ENCODE measurements at places on chromosomes 13 and 19.
A peak's percentile ranks its signal among the peaks of the same experiment; 100 is the strongest.

DNA sequence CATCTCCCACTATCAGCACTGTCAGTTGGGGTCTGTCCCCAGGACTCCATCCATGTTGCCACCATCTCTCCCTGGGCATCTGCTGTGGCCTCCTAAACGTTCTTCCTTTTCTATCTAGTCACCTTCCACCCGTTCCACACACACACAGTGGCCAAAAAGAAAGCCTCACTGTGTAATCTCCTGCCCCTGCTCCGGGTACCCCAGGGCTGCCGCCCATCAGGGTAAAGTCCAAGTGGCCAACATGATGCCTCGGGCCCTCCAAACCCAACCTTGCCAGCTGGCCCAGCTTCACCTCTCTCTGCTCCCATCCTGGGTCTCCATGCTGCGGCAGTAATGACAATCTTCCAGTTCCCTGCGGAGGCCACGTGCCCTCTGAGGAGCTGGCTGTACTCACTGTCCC lies 29.4 kb upstream of the PEG3 start:
- no peak for DNase-seq

DNA sequence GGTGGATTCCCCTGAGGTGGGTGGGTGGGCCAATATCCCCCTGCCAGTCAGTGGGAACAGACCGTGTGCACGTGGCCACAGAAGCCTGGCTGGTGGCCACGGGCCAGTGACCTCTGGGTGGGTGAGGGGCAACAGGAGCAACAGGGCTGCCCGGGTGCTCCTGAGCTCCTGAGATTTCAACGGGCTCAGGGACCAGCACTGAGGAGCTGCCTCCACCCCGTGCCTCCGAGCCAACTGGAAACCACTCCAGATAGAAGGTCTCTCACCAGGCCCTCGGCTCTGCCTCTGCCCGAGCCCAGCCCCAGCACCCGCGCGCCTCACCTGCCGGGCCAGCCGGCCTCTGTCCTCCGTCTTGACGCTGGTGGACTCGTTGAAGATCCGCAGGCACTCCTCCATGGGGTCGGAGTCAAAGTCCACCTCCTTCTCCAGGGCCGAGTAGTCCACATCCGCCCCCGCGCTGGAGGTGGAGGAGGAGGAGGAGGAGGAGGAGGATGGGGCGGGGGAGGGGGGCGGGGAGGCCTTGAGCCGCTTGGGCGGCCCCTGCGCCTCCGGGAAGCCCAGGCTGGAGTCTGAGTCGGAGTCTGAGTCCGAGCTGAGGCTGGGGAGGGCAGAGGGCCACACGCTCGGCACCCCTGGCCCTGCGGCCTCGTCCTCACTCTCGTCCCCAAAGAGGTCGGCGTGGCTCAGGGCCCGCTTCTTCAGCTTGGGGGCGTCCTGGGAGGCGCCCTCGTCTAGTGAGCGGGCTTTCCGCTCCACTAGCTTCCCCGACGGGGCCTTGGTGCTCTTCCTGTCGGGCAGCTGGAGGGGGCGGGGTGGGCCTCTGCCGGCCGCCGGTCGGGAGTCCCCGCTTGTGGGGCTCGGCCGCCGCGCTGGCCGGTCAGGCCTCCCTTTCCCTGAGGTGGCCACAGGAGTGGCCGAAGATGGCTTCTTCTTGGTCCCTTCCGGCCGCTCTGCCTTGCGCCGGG lies 14.8 kb upstream of the ATP8B3 start:
- no peak for DNase-seq

DNA sequence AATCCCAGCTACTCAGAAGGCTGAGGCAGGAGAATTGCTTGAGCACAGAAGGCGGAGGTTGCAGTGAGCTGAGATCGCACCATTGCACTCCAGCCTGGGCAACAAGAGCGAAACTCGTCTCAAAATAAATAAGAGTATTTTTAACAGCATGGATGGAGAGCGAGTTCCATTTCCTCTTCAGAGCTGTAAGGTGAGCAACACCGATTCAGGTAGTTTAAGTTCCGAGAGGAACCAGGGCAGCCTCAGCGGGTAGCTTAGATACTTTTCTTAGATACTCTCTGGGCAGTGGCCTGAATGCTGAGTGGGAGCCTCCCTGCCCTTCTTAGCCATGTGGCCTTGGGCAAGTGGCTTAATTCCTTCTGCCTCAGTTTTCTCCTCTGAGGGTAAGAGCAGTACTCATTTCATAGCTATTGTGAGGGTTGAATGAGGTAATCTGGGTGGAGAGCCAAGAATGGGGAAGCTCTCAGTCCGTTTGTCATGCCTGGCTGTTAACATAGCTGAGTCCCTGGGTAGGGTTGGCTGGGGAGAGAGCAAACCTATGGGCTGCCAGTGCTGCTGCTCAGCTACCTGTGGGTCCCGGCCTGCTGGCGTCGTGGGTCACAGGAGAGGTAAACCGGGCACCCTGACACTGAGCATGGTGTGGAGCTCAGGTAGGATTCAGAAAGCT lies 4.1 kb downstream of the ATP11A start:
- DNase-seq, result no peak

DNA sequence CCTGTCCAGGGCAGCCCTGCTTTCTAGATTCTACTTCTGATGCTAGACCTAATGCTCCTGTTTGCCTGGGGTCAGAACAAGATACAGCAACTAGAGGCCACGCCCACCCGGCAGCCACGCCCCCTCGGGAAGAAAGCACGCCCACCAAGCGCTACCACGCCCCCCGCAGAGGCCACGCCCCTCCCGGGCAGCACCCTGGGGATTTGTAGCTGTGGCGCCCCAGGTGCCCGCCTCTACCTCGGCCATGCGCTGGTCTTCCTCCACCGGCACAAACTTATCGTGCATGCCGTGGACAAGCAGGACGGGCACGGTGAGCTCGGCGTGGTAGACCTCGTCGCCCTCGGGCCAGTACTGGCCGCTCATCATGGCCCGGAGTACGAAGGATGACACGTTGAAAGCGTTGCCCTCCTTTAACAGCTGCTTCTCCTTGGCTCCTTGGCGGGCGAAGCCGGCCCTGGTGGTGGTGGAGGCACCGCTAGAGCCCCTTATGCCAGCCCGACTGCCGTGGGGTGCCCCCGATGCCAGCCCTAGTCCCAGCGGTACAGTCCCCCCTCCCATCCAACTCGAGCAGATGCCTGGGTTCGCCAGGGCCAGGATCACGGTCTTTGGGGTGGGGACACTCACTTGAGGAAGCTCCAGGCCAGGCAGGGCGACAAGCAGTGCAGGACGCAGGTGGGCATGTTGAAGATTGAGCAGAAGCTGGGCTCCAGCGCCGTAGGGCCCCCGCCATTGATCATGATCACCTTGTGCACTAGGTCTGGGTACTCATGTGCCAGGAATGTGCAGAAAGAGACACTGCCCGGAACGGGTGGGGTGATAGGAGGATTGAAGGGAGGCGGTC lies 9.0 kb downstream of the ABHD8 start:
- DNase-seq, result no peak

GRCh38 chr19:681029-682019 lies 5.1 kb downstream of the FSTL3 start:
- no peak for DNase-seq

GRCh38 chr19:56765137-56765536 lies 75.4 kb downstream of the PEG3 start:
- DNase-seq, result peak; percentile 51

DNA sequence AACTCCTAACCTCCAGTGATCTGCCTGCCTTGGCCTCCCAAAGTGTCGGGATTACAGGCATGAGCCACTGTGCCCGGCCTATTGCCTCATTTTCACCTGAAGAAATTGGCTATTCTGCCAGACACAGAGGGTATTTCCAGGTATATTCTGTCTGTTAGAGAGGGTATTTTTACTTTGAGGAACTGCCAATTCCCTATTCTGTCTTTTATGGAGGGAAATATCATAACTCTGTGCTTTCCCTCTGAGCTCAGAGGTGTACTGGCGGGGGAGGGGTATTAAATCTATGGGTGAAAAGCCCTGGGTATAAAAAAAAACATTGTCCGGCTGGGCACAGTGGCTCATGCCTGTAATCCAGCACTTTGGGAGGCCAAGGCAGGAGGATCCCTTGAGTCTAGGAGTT lies 24.8 kb downstream of the TSKS start:
- DNase-seq, result no peak

- DNase-seq, result no peak
These were observed 246.5 kb upstream of the TMTC4 start for GRCh38 chr13:100921139-100921538.

DNA sequence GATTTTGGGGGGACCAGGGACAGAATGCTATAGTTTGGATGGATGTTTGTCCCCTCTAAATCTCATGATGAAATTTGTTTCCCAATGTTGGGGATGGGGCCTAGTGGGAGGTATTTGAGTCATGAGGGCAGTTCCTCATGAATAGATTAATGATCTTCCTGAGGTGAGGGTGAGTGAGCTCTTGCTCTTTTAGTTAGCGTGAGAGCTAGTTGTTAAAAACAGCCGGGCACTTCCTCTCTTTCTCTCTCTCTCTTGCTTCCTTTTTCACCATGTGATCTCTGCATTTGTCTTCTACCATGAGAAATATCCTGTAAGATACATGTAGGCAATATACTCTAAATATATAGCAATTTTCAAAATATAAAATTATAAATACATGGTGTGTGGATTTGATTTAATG lies 290.8 kb upstream of the PCDH9 start:
- no peak for DNase-seq

DNA sequence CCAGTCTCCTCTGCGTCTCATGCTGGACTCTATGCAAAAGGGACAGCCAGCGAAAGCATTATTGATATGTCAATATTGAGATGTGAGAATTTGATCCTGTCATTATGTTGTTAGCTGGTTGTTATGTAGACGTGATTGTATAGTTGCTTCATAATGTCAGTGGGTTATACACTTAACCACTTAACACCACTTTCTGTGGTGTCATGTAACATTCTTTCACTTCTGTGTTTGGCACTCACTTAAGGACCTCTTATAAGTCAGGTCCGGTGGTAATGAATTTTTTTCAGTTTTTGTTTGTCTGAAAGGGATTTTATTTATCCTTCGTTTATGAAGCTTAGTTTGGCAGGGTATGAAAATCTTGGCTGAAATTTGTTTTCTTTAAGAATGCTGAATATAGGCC lies 7.1 kb upstream of the SIGLEC7 start:
- no peak for DNase-seq

Data from D721Med (cell line).